Stimulated activated CD8-positive, alpha-beta memory T cell treated with anti-CD3 and anti-CD28 coated beads, Interleukin-12 subunit alpha, Interleukin-12 subunit beta, amount 100 ng/mL, for 4 hours (primary cell): ENCODE measurements at places on chromosomes 12 and 14.

GRCh38 chr12:14058717-14059116 is 77.3 kb upstream of the GRIN2B start:
- DNase-seq: no peak

GRCh38 chr12:58922849-58923248 is 2.5 kb upstream of the LRIG3 start:
- no peak for DNase-seq

DNA sequence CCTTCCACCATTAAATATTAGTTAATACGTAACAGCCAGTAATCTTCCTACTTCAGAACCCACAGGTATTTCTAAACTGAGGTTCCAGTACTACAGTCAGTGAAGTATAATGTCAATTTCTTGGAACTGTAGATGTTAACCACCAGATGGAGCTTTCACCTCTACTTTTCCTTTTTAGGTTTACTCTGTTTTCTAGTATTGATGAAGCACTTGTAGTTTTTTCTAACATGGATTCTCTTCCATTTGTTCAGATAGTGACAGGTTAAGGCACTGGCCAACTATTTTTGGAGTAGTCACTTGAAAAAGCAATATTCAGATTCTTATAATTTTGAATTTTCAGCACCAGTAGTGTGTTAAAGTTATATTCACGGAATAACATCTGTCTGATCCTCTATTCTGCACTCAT is 4.6 kb upstream of the SEC23A start:
- DNase-seq: no peak

DNA sequence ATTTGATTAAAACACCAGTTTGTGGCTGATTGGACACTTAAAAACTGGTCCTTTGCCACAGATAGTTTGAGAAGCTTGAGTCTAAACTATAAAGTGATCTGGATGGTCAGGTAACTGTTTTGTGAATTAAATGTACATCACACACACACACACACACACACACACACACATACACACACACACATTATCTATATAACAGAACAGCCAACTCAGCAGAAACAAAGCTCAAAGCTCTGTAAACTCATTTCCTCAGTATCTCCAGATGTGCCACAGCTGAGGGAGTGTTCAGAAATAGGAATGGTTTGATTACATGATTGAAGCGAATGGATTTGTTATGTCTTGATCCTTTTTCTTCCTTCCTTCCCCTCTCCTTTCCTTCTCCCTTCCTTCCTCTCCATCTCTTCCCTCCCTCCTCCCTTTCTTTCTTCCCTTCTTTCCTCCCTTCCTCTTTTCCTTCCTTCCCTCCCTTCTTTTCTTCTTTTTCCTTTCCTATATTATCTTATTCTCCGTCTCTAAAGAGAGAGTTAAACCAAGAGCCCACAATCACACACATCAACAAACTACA is 100.3 kb downstream of the LLPH start:
- no peak for DNase-seq

DNA sequence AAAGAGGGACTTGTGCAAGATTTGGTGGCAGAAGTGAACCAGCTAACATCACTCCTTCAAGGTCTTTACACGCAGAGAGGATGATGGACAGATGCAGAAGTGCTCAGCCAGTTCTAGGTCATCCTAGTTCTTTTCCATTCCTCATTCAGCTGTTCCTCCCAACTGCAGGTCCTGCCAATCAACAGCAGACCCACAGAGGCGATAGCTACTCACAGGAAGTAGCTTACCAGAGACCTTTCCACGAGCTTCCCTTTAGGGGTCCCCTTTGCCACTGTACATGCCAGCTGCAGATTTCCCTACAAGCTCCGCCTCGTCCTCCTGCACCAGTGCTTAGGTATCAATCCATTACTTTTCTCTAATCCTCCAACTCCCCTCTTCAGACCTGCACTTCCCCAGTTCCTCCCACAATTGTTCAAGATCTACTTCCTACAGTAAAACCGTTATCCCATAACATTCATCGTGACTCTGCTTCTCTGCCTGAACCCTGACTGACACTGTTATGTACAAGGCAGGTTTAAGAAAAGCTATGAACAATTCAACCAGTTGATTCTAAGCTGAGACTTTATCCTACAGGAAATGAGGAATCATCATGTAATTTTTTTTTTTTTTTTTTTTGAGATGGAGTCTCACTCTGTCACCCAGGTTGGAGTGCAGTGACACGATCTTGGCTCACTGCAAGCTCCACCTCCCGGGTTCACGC is 22.5 kb downstream of the RECQL start:
- DNase-seq: no peak

DNA sequence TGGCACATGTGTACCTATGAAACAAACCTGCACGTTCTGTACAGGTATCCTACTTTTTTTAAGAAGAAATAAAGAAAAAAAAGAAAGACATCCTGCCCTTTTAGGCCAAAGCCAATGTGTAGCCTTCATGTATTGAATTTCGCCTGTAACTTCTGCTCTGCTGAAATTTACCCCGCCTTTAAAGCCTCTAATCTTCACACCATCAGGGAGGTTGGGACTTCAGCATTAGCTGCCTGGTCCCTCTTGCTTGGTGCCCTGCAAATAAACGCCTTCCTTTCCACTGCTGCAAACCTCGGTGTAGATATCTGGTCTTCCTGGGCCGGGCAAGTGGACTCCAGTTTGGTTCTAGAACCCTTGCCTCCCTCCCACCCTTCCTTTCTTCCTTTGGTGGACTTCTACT is 2.6 kb upstream of the KRT71 start:
- no peak for DNase-seq

DNA sequence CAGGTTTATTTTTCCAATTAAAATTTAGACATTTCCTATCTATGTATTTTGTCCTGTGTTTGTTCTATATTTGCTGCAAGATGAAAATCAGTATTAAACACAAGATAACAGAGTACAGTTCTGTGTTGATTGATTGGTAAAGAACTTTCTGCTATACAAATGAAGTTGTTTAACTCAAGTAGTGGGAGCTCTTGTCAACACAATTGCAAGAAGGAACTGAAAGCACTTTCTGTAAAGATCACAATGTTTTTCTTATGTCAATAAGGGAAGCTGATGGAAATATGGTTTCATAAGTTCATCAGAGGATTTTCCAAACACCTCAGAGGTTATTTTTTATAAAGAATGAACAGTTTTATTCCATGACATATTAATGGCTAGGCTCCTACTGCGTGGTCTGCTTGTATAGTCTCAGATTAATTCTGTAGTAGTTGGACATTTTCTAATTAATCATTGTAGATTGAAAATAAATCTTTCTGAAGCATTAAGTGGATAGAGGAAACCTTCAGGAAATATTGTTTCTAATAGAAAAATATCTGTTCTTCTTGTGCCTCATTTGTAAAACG is 379.5 kb downstream of the LRFN5 start:
- no peak for DNase-seq

DNA sequence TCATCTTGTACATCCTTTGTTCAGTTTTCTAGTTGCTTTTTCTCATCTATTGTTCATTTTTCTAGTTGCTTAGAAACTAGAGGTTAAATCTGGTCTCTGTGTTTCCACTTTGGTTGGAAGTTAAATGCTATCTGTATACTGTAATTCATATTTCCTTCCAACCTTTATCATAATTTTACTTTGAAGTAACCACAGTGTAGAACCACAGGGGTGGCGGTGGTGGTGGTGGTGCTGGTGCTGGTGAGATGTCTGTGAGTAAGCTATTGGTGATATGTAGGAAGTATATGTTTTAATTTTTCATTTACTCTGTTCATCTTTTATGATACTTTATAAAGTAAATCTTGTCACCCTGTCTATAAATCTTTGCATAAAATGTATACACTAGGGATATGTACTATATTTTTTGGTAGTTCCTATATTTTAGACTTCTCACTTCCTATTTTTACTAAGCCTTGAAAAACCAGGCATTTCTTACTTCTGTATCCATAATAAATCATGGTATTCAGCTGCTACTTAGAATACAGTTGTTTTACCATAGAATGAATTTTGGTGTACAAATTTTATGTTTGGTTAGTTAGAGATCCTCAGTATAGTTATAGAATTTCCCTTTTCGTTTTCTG is 31.9 kb downstream of the CCDC91 start:
- DNase-seq: peak; percentile 40

DNA sequence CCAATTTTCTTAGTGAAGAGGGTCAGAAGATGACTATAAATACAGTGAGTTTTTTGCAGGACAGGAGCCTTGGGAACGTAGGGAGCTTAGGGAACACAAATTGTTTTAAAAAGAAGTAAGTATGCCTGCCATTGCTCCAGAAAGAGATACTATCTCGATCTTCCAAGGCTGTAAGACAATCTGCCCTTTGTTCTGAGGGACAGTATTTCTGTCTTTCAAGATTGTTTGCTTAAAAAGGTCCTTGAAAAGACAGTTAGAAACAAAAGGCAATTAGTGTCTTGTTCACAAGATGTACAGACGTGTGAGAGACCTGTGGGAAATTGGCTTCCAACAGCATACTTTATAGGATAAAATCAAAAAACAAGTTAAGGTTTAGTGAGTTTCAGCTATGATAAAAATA is 321.2 kb upstream of the FAR2 start:
- DNase-seq: no peak

DNA sequence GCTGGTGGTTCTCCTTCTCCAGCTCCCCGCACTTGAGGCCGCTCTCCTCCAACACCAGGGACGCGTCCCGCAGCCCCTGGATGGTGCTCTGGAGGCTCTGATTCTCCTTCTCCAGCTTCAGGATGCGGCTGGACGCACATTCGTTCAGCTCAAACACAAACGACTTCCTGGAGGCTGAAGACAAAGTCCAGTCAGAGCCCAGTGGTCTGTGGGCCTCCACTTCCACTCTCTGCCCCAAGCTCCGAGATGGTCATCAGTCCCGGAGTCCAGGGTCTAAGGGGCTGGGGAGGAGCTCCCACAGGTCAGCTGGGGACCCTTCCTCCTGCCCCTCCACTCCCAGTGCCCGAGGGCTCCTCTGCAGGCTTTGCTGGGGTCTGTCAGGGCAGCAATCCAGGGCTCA is 76.6 kb upstream of the GPR68 start:
- no peak for DNase-seq

DNA sequence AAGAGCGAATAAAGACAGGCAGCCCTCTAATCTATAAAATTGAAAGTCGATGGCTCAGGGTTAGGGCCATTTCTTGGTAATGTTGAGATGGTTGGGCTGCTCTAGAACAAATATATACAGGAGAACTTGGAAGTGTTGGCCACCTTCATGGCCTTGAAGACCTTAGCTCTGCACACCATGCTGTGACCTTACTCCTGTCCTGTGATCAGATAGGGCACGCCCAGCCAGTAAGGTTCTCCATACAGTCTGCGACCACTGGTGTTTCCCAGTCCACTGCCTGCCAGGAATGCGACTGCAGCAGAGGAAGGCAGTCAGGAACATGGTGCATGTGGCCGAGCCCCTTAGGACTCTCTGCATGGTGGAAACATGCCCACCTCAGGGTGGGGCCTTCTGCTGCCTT is 73.2 kb upstream of the PSMA6 start:
- DNase-seq: no peak

- DNase-seq: no peak
Measured at GRCh38 chr12:55707219-55707671, 459 bp downstream of the ITGA7 start.

GRCh38 chr12:96140174-96140573 is 54.0 kb upstream of the ELK3 start:
- no peak for DNase-seq

- DNase-seq: no peak
Measured at GRCh38 chr12:124432376-124432775, 135.0 kb downstream of the NCOR2 start.

DNA sequence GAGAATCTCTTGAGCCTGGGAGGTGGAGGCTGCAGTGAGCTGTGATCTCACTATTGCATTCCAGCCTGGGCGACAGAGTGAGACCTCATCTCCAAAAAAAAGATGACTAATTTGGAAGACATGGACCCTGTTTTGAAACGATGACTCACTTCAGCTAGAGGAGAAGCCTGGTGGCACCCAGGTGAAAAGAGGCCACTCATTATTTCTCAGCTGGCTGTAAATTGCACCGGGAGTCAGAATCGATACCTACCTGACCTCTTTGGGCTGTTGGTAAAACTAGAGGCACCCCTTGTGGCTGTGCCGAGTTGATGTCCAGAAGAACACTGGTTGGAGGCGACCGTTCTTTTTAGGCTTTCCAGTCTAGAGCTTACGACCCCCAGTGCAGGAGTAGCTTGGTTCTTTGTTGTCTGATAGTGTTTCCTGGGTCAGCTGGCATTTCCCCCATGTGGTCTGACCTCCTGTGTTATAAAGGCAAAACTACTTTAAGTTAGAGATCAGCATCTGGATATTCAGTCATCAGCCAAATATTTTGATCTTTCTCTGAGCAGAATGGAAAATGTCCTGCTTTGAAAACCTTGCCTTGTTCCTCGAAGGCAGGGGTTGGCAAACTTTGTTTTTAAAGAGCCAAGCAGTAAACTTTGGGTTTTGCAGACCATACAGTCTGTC is 93.2 kb downstream of the CHST11 start:
- DNase-seq: no peak

DNA sequence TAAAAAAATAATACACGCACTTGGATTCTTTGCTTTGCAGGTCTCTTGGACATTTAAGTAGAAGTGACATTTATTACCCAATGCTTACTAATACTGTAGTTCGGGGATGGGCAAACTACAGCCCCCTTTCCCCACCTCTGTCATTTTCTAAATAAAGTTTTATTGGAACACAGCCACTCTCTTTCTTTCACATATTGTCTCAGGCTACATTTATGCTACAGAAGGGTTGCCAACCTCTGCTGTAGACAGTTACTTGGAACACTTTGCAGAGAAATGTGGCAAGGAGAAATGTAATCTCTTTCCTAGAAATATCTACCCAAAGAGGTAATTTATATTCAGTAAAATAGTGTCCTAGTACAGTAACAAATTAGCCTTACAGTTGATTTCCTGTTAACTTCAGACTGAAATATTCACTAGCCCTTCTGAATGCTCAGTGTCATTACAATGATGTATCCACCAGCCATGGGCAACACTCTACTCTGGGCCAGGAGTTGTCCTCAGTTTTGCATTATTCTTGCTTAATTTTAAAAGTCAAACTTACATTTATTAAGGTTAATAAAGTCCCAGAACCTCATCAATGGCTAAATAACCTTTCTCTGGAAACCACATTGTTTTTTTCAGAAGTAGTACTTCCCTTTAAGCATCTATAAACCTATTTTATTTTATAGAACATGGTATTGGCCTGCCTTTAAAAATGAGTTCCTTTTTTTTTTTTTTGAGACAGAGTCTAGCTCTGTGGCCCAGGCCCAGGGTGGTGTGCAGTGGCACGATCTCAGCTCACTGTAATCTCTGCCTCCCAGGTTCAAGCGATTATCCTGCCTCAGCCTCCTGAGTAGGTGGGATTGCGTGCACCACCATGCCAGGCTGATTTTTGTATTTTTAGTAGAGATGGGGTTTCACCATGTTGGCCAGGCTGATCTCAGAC is 269.6 kb upstream of the AMIGO2 start:
- DNase-seq: no peak

DNA sequence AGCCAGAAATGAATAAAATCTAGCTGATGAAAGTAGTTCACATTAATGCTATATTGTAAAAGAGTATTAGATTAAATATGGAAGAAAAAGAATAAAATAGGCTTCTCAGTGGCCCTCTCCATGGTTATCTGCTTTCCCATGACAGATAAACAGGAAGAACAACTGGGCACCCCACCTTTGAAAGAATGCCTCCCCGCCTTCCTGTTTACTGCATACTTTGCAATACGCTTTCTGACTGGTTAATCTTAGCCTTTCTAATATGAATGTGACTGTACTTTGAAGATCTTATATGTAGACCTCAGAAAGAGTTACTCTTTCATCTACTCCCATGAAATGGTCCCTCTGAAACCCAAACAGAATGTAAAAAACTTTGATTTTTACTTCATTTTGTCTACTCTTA is 34.1 kb upstream of the DAAM1 start:
- no peak for DNase-seq

- DNase-seq: no peak
Measured at GRCh38 chr12:15796493-15797141, 7.4 kb upstream of the EPS8 start.

GRCh38 chr14:74438351-74438915 is 12.4 kb upstream of the SYNDIG1L start:
- no peak for DNase-seq
